NCI-H146 (cell line): ENCODE measurements at places on chromosomes 3 and 15.

- DNase-seq, result peak; percentile 4
Observed at GRCh38 chr3:49295489-49296058, 18.5 kb upstream of the C3orf62 start.

GRCh38 chr3:193544289-193544688, 10.4 kb downstream of the ATP13A4 start:
- DNase-seq, result no peak

GRCh38 chr3:14761121-14761672, 57.6 kb upstream of the FGD5 start:
- DNase-seq, result no peak

DNA sequence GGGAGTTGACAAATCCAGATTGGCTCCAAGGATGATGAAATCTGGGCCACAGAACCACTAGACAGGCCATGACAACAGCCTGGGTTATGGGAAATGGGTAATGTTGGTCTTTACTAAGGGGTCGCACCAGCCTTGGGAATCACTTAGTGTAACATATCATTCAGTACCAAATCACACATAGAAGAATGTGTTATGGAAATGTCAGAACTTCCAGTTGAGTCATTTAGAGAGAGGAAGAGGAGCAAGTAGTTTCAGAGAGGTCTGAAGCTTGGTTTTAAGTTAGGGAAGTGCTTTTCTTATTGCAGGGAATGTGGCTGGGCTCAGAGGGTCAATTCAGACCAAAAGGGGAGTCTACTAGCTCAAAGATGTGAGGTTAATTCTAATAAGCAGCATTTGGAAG, 241.6 kb upstream of the ZPLD1 start:
- DNase-seq, result no peak

- DNase-seq, result no peak
Observed at GRCh38 chr3:64974401-64974800, 286.6 kb upstream of the ADAMTS9 start.

DNA sequence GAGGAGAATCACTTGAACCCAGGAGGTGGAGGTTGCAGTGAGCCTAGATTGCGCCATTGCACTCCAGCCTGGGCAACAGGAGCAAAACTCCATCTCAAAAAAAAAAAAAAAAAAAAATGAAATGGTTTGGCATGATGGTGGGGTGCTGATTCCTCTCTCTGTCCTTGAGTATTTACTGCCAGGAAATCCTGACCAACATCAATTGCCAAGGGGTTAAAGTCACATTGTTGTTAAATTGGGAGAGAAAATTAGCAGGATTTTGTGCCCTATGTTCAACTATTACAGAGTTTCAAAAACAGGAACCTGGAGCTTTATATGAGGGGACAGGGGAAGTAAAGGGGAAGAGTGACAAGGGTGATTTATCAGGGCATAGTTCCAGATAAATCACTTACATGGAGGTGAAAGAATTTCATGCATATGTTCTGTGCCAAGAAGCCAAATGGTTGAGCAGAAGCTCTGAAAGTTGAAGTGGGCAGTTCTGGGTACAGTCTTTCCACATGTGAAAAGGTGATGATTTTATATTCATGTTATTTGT, 70.5 kb upstream of the TSEN2 start:
- DNase-seq, result no peak

- no peak for DNase-seq
Observed at GRCh38 chr15:82666606-82667005, 19.4 kb upstream of the CPEB1 start.
